ENCODE measurements at places on chromosomes 16 and 17.

- DNase-seq = no peak
Observed at GRCh38 chr16:29898804-29899515, 390 bp downstream of the SEZ6L2 start.

- DNase-seq = no peak
Observed at GRCh38 chr16:1014771-1015495, 33.4 kb downstream of the SOX8 start.

DNA sequence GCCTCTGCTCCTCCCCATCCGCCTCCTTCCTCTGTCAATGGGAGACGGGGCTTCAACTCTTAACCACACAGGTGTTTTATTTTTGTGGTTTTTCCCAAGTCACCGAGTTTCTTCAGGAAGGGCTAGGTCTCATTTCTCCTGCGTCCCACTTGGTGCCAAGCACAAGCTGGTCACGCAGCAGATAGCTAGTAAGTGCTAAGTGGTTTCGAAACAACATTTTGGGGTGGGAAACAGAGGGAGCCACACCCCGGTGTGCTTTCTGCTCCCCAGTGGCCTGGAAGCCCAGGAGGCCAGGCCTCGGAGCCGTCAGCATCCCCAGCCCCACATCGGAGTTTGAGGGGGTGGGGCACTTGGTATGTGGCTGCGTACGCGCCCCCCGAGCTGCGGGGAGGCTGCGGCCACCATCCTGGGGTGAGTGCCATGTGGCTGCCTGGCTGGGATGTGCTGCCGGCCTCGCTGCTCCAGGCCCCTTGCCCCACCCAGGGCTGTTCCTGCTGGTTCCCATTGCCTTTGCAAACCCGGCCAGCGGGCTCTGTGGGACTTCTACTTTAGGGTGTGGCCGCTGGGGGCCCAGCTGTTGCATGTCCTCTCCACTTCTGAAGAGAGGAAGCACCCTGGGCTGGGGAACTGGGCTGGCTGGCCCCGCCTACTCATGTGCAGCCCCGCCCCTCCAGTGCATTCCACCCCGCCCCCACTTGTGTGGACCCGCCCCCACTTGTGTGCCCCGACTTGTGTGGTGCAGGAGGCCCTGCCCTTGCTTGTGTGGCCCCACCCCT lies 55.6 kb downstream of the BAIAP2 start:
- no peak for DNase-seq

DNA sequence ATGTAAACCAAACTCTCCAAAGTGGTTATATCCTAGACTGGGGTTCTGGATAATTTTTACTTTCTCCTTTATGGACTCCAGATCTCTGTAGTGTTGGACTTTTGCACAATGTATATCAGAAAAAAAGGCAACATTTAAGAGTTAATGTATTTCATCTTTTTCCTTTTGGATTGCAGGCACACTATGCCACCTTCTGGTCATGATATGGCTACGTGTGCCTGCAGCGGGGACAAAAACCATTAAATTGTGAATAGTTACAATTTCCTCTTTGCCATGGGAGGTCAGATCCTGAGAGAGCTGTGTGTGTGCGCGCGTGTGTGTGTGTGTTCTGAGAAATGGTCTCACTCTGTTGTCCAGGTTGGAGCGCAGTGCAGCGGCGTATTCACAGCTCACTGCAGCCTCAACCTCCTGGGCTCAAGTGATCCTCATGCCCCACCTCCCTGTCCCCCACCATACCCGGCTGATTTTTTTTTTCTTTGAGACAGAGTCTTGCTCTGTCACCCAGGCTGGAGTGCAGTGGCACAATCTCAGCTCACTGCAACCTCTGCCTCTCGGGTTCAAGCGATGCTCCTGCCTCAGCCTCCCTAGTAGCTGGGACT lies 4.3 kb upstream of the SGF29 start:
- no peak for DNase-seq

- peak; percentile 30 for DNase-seq
Observed at GRCh38 chr17:73191443-73192205, 1.2 kb upstream of the COG1 start.

- no peak for DNase-seq
Observed at GRCh38 chr16:79430191-79430678, 170.3 kb downstream of the MAF start.

- no peak for DNase-seq
Observed at GRCh38 chr17:39626171-39627046, at the start of gene PPP1R1B. TSS of gene PPP1R1B (plus strand) at chr17:39626952. CDS start at chr17:39627393, 441 bp downstream.

- DNase-seq = no peak
Observed at GRCh38 chr16:15779664-15780351, 77.0 kb downstream of the MYH11 start.

DNA sequence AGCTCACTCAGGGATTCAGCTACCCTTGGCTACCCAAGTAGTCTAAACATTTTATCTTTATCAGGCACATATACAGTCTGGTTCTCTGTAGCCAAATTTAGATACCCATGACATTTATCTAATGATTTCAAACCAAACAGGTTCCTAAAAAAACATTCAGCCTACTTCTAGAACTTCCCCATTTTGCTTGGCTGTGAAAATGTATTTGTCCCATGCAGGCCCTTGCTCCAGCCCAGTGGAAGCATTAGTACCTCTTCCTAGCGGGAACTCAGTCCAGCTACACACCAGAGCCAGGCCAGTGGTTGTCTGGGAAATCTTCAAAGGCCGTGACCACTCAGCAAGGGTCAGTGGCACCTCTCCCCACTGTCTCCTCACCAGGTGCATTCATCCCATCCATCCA lies 26.2 kb upstream of the NAGLU start:
- DNase-seq = no peak

DNA sequence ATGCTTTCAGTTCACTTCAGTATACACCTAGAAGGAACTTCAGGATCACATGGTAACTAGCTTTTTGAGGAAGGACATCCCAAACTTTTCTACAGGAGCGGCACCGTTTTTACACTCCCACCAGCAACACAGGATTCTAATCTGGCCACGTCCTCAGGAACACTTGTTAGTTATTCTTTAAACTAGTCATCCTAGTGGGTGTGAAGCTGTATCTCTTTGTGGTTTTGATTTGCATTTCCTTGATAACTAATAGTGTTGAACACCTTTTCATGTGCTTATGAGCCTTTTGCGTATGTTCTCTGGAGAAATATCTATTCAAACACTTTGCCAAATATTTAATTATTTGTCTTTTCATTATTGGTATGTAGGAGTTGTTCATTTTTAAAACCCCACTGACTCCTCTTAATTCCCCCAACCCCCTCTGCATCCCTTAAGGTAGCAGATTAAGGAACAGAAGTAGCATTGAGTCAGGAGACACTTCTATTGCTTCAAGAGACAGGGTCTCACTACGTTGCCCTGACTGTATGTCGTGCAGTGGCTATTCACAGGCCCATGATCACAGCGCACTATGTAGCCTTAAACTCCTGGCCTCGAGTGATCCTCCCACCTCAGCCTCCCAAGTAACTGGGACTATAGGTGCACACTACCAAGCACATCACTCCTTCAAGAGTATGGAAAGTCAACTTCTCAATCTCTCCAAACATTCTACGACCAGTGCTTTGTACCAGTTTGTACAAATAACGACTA lies 25.4 kb downstream of the YWHAE start:
- no peak for DNase-seq

GRCh38 chr16:57167953-57168352 lies 17.9 kb downstream of the PSME3IP1 start:
- peak; percentile 60 for DNase-seq

DNA sequence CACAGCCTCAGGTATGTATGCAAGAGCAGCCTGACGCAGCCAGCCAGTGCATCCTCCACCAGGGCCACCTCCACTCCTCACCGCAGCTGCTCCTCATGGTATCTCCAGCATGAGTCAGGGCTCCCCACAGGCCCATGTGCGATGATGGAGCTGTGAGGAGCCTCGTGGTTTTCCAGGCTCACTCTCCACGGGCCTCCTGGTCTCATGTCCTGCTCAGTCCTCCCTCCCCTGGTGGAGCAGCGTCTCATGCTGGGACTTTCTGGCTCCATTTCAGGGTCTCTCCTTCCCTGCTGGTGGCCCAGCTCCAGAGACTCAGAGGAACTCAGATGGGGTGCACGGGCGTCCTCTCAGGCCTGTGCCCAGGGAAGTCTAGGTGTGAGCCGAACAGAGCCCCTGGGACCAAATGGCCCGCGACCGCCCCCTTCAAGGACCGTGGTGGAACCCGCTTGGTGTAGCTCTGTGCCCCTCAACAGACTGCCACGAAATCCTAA lies 70.4 kb downstream of the METRNL start:
- DNase-seq = no peak

- DNase-seq = no peak
Observed at GRCh38 chr16:1101133-1101532, 5.1 kb upstream of the C1QTNF8 start.

DNA sequence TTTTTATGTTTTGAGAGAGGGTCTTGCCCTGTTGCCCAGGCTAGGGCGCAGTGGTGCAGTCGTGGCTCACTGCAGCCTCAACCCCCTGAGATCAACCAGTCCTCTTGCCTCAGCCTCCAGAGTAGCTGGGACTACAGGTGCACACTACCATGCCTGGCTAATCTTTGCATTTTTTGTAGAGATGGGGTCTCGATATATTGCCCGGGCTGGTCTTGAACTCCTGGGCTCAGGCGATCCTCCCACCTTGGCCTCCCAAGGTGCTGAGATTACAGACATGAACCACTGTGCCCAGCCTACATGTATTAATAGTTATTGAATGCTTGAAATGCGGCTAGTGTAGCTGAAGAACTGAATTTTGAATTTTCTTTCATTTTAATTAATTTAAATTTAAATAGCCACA lies 12.2 kb downstream of the C1QTNF1 start:
- DNase-seq = no peak

DNA sequence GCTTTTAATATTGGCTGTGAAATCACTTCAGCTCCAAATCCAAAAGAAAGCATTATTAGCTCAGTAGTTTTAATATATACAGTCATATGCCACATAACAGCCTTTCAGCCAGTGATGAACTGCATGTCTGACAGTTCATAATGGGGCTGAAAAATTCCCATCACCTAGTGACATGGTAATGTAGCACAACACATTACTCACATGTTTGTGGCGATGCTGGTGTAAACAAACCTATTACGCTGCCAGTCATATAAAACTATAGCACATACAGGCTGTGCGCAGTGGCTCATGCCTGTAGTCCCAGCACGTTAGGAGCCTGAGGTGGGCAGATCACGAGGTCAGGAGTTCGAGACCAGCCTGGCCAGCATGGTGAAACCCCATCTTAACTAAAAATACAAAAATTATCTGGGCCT lies 92.2 kb downstream of the TUBD1 start:
- no peak for DNase-seq

DNA sequence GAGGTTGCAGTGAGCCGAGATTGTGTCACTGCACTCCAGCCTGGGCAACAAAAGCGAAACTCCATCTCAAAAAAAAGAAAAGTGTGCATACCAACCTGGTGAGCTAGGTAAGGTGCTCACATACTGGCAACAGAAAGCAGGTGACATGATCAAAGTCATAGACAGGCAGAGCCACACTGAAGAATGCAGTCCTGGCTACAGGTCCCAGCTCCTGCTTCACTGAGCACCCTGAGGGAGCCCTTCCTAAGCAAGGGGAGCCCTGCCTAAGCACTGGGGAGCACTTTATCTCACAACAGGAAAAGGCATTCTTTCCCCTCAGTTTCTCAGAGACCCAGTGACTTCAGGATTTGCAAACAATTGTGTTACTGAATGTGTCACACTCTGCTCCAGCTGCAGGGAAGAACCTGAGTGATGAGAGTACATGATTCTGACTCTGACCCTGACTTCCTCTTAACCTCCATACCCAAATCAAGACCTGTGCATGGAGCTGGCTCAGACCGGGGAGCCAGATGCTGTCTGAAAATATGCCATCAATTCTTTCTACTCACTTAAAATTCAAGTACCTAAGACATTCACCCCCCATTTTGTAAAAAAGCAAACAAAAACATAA lies 40.5 kb downstream of the ANKRD11 start:
- peak; percentile 15 for DNase-seq

DNA sequence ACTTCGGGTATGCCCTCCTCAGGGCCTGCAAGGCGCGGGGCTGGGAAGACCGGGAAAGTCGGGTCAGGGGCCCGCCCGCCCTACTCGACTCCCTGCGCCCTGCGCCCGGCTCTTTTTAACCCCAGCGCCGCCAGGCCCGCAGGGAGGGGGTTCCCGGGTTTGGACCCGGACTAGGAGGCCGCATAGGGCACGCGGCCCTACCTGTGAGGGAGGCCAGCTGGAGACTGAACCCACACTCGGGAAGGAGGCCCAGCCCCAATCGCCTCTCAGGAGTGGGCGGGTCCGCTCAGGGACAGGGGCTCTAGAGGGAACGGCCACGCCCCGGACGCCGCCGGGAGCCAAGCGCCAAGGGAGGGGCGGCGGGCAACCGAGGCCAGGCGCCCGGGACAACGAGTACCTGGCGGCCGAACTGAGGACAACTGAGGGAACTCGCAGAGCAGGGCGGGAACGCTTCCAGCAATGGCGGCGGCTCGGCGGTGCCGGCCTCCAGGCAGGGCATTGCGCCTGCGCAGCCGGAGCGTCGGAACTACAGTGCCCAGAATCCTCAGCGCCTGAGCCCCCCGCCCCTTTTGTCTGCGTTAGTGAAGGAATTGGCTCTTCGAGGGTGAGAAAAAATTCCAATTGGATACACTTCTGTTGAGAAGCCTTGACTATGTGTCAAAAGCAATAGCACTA lies at the start of gene ZNF624:
Gene ZNF624, minus strand, starts transcription at position 484 of the 675 bp plus-strand sequence.
- peak; percentile 61 for DNase-seq

DNA sequence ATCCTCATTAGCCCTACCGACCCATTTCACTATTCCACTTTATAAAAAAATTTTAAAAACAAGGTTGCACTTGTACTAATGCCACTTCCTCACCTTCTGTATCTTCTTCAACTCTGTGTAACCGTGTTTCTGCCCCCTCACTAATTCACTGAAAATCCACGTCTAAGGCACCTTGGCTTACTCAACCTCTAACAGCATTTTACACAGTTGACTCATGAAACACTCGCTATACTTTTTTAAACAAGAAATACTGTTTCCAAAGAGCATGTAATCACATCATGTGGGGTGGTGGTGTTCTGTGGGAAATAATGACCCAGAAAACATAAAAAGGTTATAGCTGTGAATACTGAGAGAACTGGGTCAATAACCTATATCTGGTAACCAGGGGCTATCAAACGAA lies 79.9 kb downstream of the NCOR1 start:
- no peak for DNase-seq

- no peak for DNase-seq
Observed at GRCh38 chr17:58832514-58832913, 76.9 kb downstream of the PPM1E start.

DNA sequence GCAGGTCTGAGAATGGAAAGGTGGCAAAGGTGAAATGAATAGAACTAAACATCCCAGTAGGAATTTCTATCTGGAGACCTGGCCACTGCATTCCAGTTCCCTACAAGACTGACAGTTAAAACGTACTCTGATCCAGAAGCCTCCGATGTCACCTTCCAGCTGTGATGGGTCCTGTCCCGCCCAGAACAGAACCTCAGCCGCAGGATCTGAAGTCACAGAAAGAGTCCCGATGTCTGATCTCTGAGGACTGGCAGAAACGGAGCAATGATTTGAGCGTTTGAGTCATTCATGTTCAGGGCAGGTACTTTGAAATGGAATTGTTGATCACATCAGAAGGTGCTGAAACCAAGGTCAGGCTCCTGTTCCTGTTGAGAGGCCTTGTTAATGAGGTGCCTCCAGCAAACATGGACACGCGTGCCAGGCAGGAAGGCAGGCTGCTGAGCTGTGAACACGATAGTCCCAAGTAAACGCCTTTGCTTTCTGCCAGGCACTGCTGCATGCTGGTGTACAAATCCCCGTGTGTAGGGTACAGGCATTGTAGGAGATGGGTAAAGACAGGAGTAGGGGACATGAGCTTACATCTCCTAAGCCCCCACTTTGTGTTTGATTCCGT lies 61.4 kb downstream of the VAT1L start:
- DNase-seq = no peak

GRCh38 chr16:54140057-54140787 lies 146.4 kb downstream of the IRX3 start:
- DNase-seq = no peak

GRCh38 chr17:69508814-69509213 lies 94.3 kb downstream of the MAP2K6 start:
- no peak for DNase-seq
